ENCODE measurements at places on chromosomes 12 and 14. TPM values are rescaled to one million over a fixed set of nuclear protein-coding genes. Genes with fewer than 3 reads are reported as not detected.
A peak's percentile ranks its signal among the peaks of the same experiment; 100 is the strongest.

SLC6A15 gene
- total RNA-seq = 0.79 TPM

GRCh38 chr12:95107362-95107761, 33.9 kb upstream of the NR2C1 start:
- H3K36me3 ChIP-seq = no peaks in the 10 kb centered on the region

GRCh38 chr12:68432622-68433021, 100.5 kb upstream of the MDM1 start:
- H3K4me3 ChIP-seq = no peak overlapping the region
- no peaks in the 10 kb centered on the region for H3K27me3 ChIP-seq
- H3K36me3 ChIP-seq = no peaks in the 10 kb centered on the region
- DNase-seq = no peak
- H3K27ac ChIP-seq = peak overlapping the region; percentile 54

GRCh38 chr14:31206536-31207286, 882 bp downstream of the HECTD1 start:
- peaks cover 10% of the 10 kb centered on the region for H3K36me3 ChIP-seq
- no peaks in the 10 kb centered on the region for H3K4me1 ChIP-seq
- H3K4me3 ChIP-seq = peak overlapping the region; percentile 91
- no peaks in the 10 kb centered on the region for H3K27me3 ChIP-seq

- no peak for DNase-seq
- no peaks in the 10 kb centered on the region for H3K4me1 ChIP-seq
- H3K27me3 ChIP-seq = no peaks in the 10 kb centered on the region
Observed at GRCh38 chr12:45473636-45474035, 255.9 kb upstream of the ARID2 start.

DNA sequence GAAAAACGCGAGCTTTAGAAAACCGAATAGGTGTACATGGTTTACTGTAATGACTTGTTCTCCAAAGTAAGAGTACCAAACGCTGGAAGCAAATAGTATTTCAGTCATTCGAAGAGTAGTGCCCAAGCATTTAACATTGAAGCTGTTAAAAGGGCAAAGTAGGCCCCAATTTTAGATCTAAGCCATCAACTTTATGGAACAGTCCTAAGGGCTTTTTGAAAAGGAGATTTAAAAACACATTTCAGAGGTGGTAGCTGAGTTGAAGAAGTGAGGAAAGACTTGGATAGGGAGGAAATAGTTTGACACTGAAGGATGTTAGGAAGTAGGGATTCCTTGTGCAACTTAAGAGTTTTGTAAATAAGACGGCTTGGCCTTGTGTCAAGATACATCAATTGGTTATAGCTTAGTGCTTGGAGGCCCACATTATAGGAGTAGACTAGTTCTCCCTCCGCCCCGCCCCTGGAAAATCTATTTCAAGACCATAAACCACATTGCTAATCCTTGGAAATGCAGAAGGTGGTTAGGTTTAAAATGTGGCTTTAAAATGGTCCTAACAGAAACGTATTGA, 783 bp upstream of the TUBA1B start:
- H3K27me3 ChIP-seq = no peaks in the 10 kb centered on the region
- peak overlapping the region; percentile 100 for H3K27ac ChIP-seq
- peak; percentile 26 for DNase-seq
- peaks cover 33% of the 10 kb centered on the region for H3K4me1 ChIP-seq
- peaks cover 18% of the 10 kb centered on the region for H3K36me3 ChIP-seq

GRCh38 chr12:89469361-89469760, 55.2 kb downstream of the GALNT4 start:
- peaks cover 28% of the 10 kb centered on the region for H3K4me1 ChIP-seq
- no peak overlapping the region for H3K4me3 ChIP-seq
- H3K27ac ChIP-seq = no peak overlapping the region
- H3K27me3 ChIP-seq = no peaks in the 10 kb centered on the region
- H3K36me3 ChIP-seq = no peaks in the 10 kb centered on the region

DNA sequence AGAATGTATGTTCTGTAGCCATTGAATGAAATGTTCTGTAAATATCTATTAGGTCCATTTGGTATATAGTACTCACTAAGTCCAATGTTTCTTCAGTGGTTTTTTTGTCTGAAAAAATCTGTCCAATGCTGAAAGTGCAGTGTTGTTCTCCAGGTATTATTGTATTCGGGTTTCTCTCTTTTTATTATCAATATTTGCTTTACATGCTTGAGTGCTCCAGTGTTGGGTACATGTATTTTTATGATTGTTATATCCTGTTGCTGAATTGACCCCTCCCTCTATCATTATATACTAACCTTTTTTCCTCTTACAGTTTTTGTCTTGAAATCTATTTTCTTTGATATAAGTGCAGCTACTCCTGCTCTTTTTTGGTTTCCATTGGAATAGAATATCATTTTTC, 382.2 kb downstream of the CCER1 start:
- no peak overlapping the region for H3K27ac ChIP-seq
- no peaks in the 10 kb centered on the region for H3K27me3 ChIP-seq
- no peak for DNase-seq
- no peaks in the 10 kb centered on the region for H3K36me3 ChIP-seq

DNA sequence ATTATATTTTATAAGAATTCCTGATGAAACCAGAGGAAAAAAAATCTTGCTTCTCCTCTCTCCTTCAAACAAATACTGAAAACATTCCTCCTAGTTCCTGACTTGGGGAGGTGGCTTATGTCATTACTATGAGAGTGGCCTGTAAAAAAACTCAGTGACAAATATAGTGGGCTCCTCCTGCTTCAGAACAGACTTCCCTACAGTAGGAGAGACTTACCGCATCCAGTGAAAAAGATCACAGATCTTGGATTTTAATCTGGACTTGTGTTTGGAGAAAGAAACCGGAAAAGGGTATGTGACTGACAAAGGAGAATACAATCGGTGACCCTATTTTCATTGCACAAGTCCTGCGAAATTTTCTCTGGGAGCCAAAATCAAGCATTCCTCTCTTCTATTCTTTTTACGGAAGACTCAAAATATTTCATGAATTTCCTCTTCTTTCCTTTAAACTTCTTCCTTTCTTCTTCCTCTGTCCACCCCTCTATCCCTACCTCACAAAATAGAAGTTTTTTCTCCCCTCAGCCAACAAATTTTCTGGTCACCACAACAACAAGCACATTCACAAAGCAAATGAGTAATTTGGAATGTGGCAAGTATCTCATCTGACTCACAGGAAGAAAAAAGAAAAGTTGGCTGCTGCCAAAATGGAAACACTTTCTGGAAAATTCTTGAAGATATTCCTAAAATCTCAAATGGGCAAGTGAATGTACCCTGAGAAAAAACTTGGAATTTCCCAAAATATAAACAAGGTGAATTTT, 185.1 kb upstream of the CDKN3 start:
- H3K36me3 ChIP-seq = no peaks in the 10 kb centered on the region
- H3K27ac ChIP-seq = no peak overlapping the region
- H3K4me3 ChIP-seq = no peak overlapping the region
- no peaks in the 10 kb centered on the region for H3K4me1 ChIP-seq
- DNase-seq = no peak

DNA sequence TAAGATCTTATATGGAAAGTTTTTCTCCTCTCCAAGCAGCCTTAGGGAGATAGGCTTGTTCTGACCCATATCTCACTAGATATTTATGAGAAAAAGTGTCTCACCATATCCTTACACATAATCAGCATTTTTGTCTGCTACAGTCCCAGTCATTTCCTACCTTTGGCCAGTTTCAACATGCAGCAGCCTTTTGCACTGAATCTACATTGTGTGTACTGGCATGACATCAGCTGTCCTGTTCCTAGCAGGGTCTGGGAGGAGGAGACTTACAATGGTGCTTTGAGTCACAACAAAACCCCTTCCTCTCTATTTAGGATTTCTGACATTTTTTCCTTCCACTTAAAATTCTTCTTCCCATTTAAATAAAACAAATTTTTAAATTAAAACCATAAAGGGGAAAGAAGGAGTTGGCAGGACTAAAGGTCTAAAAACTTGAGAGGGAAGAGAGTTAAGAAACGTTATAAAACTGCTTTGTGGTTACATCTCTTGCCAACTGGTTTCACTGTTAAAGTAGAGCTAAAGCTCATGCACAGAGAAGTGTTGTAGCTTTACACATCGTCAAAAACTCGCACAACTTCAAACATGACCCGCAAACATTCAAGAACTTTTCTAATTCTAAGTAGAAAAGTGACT, 53.3 kb upstream of the CERS5 start:
- no peaks in the 10 kb centered on the region for H3K27me3 ChIP-seq
- peaks cover 12% of the 10 kb centered on the region for H3K4me1 ChIP-seq
- H3K36me3 ChIP-seq = no peaks in the 10 kb centered on the region
- H3K4me3 ChIP-seq = no peak overlapping the region
- peak overlapping the region; percentile 85 for H3K27ac ChIP-seq

DNA sequence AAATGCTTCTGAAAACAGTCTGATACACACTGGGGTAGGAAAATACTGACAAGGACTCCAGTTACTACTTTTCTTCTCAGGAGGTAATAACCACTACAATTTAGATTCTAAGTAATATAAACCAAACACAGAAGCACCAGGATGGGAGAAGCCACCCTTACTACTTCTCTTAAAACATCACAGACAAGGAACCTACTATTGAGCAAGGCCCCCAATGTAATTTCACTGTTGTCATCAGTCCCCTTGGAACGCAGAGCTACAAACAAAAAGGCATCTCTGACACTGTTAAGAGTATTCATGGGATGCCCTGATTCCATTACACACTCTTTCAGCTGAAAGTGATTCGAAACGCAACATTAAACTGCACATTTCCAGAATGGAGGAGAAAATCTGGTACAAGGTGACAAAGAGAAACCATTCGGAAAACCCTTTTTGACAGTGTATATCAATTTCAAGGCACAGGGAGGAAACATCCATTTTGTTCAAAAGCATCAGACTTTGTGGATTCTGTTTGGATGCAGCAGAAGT, 185.9 kb downstream of the PPM1H start:
- no peaks in the 10 kb centered on the region for H3K27me3 ChIP-seq
- no peak overlapping the region for H3K4me3 ChIP-seq
- H3K27ac ChIP-seq = no peak overlapping the region

- no peaks in the 10 kb centered on the region for H3K36me3 ChIP-seq
- DNase-seq = no peak
- no peak overlapping the region for H3K4me3 ChIP-seq
- H3K4me1 ChIP-seq = no peaks in the 10 kb centered on the region
Observed at GRCh38 chr14:58054100-58054499, 97.9 kb downstream of the ARMH4 start.

- H3K27ac ChIP-seq = peak overlapping the region; percentile 76
- no peaks in the 10 kb centered on the region for H3K27me3 ChIP-seq
- peaks cover 50% of the 10 kb centered on the region for H3K36me3 ChIP-seq
- DNase-seq = no peak
- peaks cover 11% of the 10 kb centered on the region for H3K4me1 ChIP-seq
Observed at GRCh38 chr12:6463216-6463615, 7.3 kb downstream of the VAMP1 start.

Measured in transverse colon (tissue), 4 donors.